ENCODE measurements at places on chromosomes 6 and 20.

DNA sequence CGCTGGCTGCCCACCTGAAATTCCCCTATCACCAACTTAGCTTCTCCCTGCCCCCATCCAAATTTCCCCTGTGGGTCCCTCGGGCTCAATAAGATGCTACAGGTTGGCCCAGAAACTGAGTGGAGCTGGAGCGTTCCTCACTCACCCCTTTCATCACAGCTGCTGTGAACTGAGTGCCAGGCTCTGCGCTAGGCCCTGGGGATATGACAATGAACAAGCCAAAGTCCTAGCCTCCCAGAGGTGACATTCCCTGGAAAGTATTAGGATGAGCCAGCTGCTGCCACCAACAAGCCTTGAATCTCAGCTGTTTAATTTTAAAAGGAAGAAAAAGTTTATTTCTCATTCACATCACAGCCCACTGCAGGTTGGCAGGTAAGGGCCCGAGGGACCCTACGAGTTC lies 86.6 kb upstream of the EYA2 start:
- DNase-seq, result no peak

DNA sequence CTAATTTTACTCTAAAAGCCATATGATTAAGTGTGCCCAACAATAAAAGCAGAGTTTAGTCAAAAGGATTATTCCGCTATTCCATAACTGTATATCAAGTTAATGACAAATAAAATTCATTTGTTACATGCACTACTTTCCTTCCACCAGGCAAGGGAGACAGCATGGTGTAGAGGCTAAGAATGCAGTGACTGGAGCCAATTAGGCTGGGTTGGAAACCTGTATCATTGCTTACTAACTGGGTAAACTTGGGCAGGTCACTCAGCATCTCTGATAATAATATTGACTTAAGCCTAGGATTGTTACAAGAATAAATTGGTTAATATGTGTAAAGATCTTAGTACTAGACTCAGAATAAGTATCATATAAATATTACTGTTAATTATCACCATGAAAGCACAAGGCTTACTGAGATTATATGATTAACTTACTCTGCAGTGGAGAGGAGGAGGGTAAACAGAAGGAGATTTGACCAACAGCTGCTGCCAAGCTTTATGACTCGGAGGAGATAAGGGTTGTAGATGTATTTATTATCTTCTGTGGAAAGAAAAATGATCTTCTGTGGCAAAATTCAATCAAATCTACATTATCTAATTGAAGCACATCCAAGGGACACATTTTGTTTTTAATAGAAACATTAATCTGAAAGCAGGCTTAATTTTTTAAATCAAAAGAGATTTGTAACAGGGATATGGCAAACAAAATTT lies 1459.9 kb downstream of the GRIK2 start:
- no peak for DNase-seq

DNA sequence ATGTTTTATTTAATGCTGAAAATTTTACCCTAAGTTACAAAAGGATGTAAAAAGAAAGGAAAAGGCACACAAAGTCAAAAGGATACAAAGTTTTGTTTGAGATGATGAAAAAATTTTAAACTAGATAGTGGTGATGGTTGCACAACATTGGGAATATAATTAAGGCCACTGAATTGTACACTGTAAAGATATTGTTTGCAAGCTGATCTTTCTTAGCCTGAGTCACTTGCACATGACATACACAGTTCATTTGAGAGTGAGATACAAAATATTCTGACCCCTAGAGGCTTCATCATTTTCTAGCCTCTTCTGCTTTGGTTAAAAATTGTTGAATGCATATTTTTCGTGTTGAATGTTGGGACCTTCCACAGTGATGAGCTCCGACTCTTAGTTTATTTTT lies 462.6 kb downstream of the HDGFL1 start:
- DNase-seq, result no peak

DNA sequence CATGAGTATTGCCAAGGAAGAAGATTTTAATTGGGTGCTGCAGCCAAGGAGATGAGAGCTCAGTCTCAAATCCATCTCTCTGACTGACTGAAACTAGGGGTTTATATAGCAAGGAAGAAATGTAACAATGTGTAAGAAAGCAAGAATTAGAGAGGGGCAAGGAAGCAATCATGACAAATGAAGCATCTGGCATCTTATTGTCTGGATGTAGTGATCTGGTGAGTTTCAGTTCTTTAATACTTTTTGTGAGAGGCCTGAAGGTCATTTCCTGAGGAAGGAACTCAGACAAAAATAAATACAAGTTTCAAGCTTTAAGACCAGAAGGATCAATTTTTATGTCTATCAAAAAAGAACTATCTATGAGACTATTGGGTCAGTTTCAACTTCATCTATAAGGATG lies 64.2 kb downstream of the HTR1E start:
- DNase-seq, result no peak

GRCh38 chr20:3981132-3981452 lies 34.3 kb downstream of the RNF24 start:
- no peak for DNase-seq

DNA sequence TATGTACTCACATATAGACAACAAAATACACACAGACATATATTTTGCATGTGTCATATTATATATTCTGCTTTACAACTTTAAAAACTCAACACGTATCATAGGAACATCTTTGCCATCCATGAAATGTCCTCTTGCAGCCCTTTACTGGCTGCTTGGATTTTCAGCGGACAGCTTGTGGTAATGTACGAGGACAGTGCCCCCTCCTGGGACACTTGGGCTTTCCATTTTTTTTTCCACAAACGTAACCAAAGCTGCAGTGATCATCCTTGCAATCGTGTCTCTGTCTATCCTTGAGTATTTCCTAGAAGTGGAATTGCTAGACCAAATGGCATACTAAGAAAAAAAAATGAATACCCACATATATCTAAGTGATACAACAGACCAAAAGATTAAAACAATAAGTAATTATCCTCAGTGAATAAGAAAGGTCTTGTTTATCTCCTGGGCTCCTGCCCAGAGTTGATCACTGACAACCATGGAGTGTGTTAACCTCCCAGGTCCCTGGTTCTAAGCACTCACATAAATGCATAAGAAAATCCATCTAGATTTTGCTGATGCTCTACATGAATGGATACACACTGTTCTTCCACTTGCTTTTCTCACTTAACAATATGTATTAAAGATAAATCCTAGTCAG lies 18.1 kb downstream of the BPI start:
- DNase-seq, result no peak

DNA sequence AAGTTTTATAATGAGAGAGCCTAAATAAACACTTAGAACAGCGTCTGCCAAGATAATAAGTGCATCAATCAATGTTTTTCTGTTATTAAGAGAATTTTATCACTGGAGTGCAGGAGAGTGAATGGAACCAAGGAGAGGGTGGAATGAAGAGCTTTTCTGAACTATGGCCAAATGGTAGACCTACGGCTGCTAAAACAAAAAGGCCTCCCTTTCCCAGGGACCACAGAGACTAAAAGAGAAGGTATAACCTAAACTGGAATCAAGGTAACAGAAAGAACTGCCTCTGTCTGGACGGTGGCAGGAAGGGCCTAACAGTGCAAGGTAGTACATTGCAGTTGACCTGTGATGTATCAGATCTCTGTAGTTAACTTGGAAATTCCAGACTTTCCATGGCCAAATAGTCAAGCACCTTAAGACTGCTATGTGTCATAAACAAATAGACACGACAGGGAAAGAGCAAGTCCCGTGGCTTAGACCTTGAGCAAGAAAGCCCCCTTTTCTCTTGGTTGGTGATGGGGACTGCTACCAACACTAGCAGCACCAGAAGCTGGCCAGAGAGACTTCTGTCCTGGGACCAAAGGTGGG lies 5.5 kb downstream of the CNKSR3 start:
- DNase-seq, result no peak

GRCh38 chr6:137666202-137666774 lies 172.1 kb upstream of the OLIG3 start:
- DNase-seq, result no peak

- DNase-seq, result no peak
These were observed 279.7 kb downstream of the LAMA2 start for GRCh38 chr6:129162605-129163004.

- no peak for DNase-seq
These were observed 17.1 kb upstream of the ARMC2 start for GRCh38 chr6:108831104-108831503.

DNA sequence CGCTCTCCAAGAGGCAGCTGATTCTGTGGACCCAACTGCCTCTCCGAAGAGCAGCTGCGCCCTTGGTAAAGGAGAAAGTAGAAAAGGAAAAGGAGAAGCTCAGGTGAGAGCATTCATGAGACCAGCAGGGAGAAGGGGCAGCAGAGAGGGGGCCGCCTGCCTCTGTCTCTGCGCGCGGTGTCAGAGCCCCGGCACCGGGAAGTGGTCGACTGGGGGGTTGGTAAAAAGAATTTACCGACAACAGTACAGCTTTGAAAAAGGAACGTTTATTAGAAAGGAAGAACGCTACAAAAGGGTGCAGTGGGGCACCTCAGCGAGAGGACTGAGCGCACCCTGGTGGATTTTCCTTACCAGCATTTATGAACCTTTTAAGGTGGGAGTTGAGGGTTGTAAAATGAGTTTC lies 61.9 kb downstream of the GPR6 start:
- DNase-seq, result no peak

- DNase-seq, result no peak
These were observed 96.5 kb downstream of the ERMARD start for GRCh38 chr6:169847901-169848311.

- no peak for DNase-seq
These were observed 26.7 kb downstream of the PKIG start for GRCh38 chr20:44609006-44609515.

DNA sequence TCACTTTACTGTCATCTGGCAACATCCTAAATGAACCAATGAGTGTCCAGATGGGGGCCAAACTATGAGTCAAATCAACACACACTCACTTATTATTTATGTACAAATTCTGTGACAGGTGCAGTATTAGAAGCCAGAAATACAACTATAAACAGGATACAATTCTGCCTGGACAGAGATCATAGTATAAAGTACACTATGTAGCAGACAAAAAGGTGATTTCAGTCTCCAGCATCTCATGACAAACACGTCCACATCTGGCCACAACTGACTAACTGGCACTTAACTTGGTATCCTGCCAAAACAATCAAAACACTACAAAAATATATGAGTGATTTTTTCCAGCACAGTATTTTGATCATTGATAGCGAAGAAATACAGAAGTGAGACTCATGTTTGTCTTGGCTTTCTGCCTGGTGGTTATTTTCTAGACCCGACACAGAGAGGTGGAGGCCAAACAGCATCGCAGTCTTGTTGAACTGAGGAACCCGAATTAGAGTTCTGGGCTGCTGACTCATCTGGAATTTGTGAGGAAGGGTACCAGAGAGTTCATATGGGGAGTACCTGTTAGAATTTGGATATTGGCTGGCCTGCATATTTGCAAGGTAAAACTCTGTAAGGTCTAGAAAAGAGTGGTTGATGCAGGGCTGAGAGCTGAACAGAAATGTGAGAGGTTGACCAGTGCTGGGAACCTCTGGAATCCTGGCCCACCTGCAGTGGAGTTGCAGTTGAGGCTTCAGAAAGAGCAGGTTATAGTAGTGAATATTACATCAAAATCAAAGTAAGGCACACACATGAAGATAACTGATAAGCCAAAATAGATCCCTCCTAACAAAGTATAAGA lies 475.2 kb downstream of the PTPRT start:
- DNase-seq, result no peak

GRCh38 chr6:11258260-11259237 lies 26.1 kb upstream of the NEDD9 start:
- no peak for DNase-seq

GRCh38 chr6:5531853-5532375 lies 270.6 kb downstream of the FARS2 start:
- no peak for DNase-seq

DNA sequence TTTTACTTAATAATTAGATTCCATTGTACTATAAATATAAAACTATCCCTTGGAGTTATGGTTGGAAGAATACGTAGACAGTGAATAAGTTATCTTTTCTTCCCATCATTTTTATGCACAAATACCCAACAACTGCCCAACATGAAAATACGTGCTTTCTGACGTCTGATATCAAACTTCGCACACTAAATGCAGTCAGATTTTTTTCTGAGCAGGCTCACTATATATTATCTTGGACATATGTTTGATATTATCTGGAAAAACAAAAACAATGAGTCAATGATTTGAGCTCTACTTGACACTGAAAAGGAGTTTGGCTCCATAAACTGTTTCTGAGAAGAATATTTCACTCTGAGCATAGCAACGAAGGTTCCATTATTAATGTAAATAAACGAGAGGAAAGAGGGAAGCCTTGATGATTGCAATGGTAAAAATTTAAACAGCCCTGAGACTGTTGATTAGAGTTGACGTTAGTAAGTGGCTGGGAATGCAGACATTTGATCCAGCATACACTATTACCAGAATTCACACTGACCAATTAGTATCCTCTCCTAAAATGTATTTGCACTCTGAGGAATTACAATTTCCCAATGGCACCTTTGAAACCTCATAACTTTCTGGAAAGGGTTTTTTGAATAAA lies 1090.0 kb downstream of the EPHA7 start:
- DNase-seq, result no peak

GRCh38 chr6:113830140-113830539 lies 27.0 kb upstream of the MARCKS start:
- no peak for DNase-seq

- DNase-seq, result no peak
These were observed 5.1 kb downstream of the CCR6 start for GRCh38 chr6:167127785-167128531.

DNA sequence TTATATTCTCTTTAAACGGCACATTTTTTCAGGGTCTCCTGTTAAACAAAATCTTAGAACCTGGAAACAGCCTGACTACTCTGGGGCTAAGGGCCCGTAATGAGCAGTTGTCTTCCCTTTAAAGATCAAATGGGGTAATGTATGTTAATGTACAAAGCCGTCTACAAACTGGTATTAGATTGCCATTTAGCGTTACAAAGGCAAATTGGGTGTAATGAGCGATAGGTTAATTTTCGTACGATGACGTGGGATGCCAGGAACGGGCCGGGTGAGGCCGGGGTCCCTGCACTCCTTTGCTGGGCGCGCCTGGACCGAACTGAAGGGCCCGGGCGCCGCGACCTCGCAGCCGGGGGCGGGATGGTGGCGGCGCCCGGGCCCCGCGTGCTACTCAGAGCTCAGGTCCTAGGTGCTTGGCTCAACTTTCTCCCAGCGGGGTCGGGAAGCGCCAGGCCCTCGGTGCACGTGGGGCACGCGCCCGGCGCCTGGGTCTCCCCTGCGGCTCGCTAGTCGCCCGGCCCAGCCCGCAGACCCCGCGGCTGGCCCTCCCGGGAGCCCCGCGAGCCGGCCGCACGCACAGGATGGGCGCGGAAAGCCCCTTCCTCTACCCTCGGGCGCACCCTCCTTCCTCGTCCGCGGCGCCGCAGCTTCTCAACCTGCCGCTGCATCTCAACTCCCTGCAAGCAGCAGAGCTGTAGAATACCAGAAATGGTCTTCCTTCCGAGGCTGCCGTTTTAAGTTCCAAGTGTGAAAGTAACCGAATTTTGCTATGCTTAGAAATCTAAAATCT lies 5.9 kb downstream of the NKX2-4 start:
- no peak for DNase-seq

All from GM12864 (cell line).